GM23338 (cell line): ENCODE measurements at places on chromosomes 3 and 15. TPM values are rescaled to one million over a fixed set of nuclear protein-coding genes. Genes with fewer than 3 reads are reported as not detected.

The ITIH1 gene
- not detected in 2 replicates for polyA plus RNA-seq

The RBM15B gene
- polyA plus RNA-seq: 15.9 and 16.3 TPM in 2 replicates

The ZNF660 gene
- polyA plus RNA-seq: 5.4 and 5.9 TPM in 2 replicates

The ACKR4 gene
- 0.26 TPM in 1 of 2 replicates, not detected in the other for polyA plus RNA-seq

The ABTB1 gene
- 3.7 TPM in 2 replicates for polyA plus RNA-seq

The CD276 gene
- polyA plus RNA-seq: 58.3 and 60.9 TPM in 2 replicates

The BCL2A1 gene
- 0.28 TPM in 1 of 2 replicates, not detected in the other for polyA plus RNA-seq

The VEPH1 gene
- 9.6 and 15.4 TPM in 2 replicates for polyA plus RNA-seq

The HTR3E gene
- not detected in 2 replicates for polyA plus RNA-seq

The PPP1R2 gene
- polyA plus RNA-seq: 37.1 and 45.9 TPM in 2 replicates

The CPLX3 gene
- 0.21 TPM in 1 of 2 replicates, not detected in the other for polyA plus RNA-seq

The CYP1A2 gene
- not detected in 2 replicates for polyA plus RNA-seq

The CHRM5 gene
- not detected in 2 replicates for polyA plus RNA-seq

The FES gene
- polyA plus RNA-seq: 2.7 and 3.1 TPM in 2 replicates

The HHLA2 gene
- polyA plus RNA-seq: not detected in 2 replicates

The MAP1A gene
- polyA plus RNA-seq: 0.81 and 0.85 TPM in 2 replicates

The SHF gene
- 5.8 and 6.6 TPM in 2 replicates for polyA plus RNA-seq

The GCNT3 gene
- not detected in 2 replicates for polyA plus RNA-seq

The TUSC7 gene
- not detected in 2 replicates for polyA plus RNA-seq

The ADGRG7 gene
- not detected in 2 replicates for polyA plus RNA-seq

The STRIT1 gene
- 1.5 and 1.6 TPM in 2 replicates for polyA plus RNA-seq

The RLBP1 gene
- polyA plus RNA-seq: not detected in 2 replicates

The RBP2 gene
- not detected in 2 replicates for polyA plus RNA-seq

The KCNAB1 gene
- polyA plus RNA-seq: 1.3 and 2.6 TPM in 2 replicates

The SLC24A5 gene
- polyA plus RNA-seq: 0.23 and 0.39 TPM in 2 replicates

The SST gene
- polyA plus RNA-seq: 3.2 and 3.9 TPM in 2 replicates

The STAB1 gene
- polyA plus RNA-seq: 1.1 and 1.9 TPM in 2 replicates

The FSD2 gene
- 0.18 and 0.37 TPM in 2 replicates for polyA plus RNA-seq

The CPN2 gene
- 0.10 TPM in 1 of 2 replicates, not detected in the other for polyA plus RNA-seq

The TMEM212 gene
- polyA plus RNA-seq: not detected in 2 replicates

The GALK2 gene
- 9.3 and 11.5 TPM in 2 replicates for polyA plus RNA-seq

The RASL12 gene
- polyA plus RNA-seq: 4.5 and 5.4 TPM in 2 replicates

The MYH15 gene
- polyA plus RNA-seq: not detected in 2 replicates

The CPNE9 gene
- polyA plus RNA-seq: 6.2 and 7.0 TPM in 2 replicates
